ENCODE measurements at places on chromosomes 16 and 17. TPM values are rescaled to one million over a fixed set of nuclear protein-coding genes. Genes with fewer than 3 reads are reported as not detected.

GAS2L2 gene
- total RNA-seq: not detected

CALB2 gene
- total RNA-seq: not detected

GRCh38 chr16:10098991-10099390 lies 83.2 kb downstream of the GRIN2A start:
- DNase-seq: no peak

DNA sequence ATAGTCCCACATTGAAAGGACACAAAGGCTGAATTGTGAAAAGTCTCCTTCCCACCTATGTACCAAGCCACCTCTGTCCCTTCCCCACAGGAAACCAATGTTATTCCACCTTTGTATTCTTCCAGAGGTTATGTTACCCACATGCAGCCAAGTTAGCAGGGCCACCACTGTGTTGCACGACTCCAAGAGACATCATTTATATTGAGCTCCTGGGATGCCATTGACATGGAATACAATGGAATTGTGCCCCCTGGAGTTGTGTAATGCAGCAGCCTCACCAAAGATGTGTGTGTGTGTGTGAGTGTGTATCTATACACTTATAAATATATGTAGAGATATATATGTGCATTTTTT lies 21.6 kb upstream of the MSI2 start:
- DNase-seq: no peak

DNA sequence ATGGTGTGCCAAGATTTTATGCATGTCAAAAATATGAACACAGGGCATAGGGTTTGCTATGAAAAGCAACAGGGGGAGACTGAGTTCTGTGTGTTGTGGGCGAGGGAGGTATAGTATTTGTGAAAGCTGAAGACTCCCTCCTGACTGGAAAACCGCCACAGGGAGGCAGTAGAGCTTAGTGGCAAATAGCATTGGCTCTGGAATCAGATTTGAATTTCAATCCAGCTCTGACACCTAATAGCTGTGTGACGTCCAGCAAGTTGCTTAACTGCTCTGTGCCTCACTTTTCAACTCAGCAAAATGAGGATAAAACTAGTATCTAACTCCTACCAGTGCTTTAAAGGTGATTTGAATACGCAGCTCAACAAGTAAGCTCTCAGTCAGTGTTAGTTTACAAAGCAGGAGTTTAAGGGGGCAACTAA lies 22.0 kb downstream of the KPNA2 start:
- no peak for DNase-seq

GRCh38 chr16:85959686-85960085 lies 60.7 kb downstream of the IRF8 start:
- DNase-seq: no peak

GRCh38 chr16:10870137-10870776 lies 6.7 kb upstream of the CIITA start:
- DNase-seq: no peak

GRCh38 chr17:49557312-49558024 lies 18.2 kb upstream of the NXPH3 start:
- DNase-seq: no peak

- no peak for DNase-seq
Observed at GRCh38 chr16:56163938-56164337, 27.4 kb upstream of the GNAO1 start.

- no peak for DNase-seq
Observed at GRCh38 chr16:24044467-24044866, 208.7 kb downstream of the PRKCB start.

DNA sequence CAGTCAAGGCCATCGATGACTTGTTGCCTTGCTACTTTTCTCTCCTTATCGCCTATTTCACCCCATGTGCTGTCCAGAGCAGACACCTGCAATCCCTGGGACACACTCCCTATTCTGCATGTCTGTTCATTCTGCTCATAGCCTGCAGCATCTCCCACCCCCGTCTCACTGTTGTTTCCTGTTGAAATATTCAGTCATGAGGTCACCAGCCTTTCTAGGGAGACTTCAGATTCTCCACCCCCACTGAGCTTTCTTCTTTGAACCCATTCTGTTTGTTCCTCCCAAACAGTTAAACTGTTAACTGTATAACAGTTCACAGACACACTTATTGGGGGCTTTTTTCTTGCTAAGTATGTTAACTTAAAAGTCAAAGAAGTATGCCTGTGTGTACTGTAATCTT lies 94.4 kb downstream of the AATF start:
- DNase-seq: no peak
